AG09319 (cell line): ENCODE measurements at places on chromosomes 5 and 9.

- no peak for DNase-seq
Measured at GRCh38 chr5:170365011-170365410, 24.2 kb downstream of the KCNMB1 start.

DNA sequence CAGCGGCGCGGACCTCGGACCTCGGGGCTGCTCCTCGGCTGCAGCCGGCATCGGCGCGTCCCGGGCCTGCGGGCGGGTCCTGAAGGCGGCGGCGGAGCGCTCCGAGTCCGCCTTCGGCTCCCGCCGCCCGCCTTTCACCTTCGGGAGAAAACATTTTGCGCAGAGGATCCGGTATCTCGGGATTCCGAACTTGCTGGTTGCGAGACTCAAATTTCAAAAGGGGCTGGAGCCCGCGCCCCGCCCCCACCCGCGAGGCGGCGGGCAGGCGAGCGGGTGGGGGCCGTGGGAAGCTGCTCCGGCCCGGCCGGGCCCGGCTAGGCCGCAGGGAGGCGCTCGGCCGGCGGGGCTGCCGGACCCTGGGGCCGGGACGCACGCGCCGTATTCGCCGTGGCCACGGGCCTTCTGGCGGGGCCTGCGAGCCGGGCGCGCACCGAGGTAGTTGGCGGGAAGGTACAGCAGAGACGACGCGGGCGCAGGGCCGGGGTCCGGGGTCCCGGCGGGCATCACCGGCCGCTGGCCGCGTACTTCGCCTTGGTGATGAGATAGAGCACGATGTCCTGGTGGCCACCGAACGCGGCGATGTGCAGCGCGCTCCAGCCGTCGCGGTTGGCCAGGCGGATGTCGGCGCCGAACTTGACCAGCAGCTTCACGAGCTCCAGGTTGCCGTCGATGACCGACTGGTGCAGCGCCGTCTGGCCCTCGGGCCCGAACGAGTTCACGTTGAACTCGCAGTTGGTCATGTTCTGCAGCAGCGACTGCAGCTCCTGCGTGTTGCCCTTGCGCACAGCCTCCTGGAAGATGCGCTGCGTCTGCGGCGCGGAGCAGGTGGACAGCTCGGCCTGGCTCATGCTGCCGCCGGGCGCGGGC is 757 bp downstream of the NRARP start:
- DNase-seq = no peak

DNA sequence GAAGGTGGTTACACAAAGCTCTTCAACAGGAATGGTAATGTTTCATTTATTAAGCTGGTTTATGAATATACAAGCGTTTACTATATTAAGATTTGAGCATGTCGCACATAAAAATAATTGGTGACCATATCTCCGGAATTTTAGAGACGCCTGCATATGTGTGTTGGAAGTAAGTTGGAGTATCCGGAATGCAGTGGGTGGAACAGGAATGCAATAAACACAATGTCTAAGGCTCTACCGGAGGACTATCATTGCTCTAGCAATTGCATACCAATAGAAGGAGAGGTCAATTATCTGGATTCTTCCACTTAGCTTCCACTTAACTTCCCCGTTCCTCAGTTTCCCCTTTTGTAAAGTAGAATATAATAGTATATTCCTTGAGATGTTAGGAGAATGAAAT is 1.1 kb upstream of the CEP78 start:
- no peak for DNase-seq

DNA sequence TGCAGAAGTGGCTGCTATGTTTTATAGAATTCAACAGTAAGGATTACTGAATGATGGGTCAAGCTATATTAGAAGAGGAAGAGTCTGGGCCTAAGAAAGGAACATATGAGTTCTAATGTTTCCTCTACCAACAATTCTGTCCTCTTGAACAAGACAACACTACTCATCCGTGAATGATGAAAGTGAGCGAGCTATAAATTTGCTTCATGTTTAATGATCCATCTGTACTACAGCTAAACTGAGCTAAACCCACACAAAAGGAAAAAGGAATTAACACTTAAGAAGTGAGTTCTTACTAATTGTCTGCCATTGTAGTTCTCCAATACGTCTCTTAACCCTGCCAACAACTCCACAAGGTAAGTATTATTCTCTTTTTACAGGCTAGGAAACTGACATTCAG is 204.4 kb downstream of the GLIS3 start:
- no peak for DNase-seq

DNA sequence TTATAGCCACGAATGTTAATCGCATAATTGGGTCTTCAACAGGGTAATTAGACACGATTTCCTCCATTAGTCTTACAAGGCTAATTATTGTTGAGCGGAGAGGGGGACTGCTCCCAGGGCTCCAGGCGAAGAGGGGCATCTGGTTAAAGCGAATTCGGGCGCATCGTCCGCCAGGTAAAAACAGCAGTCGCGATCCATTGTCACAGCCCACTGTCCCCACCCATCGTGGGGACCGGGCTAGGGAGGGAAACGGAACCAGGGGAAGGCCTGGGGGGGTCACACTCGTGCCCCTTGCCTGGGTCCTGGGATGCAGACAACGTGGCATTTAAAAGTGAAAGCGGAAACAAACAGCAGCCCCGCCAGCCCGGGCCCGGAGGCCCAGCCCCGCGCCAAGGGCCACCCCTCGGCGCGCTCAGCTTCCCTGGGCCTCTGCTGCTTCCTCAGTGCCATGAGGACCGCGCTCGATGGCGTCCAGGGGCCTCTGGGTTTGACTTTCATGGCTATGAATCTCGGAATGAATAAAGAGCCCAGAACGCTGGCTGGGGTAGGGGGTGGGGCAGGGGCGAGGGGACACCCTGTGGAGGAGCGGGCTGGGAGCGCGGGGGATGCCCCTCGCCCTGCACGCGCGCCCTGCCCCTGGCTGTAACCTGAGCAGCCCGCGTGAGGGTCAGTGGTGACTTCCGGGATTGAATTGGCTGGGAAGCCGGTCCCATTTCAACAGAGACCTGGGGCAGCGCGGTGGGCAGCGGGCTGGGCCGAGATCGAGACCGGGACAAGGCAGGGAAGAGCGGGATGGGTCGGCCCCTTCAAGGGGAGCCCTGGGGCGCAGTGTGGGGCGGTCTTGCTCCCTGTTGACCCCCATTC is 99.9 kb downstream of the GTF3C4 start:
- no peak for DNase-seq

- no peak for DNase-seq
Measured at GRCh38 chr5:100646011-100646410, 110.8 kb downstream of the FAM174A start.

GRCh38 chr5:26023361-26023760 is 1015.0 kb downstream of the CDH9 start:
- no peak for DNase-seq

- no peak for DNase-seq
Measured at GRCh38 chr5:7667216-7667767, 183.6 kb downstream of the CFAP90 start.

DNA sequence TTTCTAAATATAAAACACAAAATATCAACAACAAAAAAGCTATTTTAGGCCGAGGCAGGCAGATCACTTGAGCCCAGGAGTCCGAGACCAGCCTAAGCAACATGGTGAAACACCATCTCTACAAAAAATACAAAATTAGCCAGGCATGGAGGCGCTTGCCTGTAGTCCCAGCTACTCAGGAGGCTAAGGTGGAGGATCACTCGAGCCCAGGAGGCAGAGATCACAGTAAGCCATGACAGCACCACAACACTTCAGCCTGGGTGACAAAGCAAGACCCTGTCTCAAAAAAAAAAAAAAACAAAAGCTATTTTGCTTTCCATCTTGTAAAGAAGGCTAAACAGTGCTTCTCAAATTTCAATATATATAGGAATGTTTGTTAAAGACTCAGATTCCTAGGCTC is 11.3 kb downstream of the C5orf15 start:
- DNase-seq = no peak

DNA sequence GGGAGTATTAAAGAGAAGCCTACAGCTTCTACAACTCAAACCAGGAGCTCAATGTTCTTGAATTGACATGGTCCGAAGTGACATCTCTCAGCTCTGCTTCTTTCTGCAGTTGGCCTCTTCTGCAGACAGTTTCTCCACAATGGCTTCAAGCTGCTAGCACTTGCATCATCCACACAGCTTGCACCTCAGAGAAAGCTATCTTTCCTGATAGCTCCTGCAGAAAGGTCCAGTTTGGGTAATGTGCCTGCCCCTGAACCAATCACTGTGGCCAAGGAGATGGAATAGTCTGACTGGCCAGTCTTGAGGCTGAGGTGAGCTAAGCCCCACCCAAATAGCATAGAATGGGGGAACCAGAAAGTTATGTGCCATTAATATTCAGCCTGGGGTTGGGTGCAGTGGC is 95.8 kb upstream of the ABCA1 start:
- DNase-seq = no peak

DNA sequence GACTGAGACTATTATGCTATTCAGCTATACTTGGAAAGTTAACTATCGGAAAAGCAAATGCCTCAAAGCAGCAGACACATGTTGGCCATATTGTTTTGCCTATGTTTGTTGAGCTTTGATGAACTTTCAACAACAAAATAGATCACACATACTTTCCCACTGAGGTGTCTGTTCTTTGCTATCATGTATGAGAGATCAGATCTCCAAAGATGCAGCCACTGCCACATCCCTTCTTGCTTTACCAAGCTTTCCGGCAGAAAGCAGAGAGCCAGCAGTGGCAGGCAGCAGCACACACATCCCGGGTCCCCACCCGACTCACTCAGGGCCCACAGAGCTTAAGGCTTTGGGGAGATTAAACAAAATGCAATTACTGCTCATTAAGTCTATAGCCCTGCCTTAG is 18.8 kb downstream of the ZBTB5 start:
- DNase-seq = no peak

GRCh38 chr9:30925635-30926034 is 1458.8 kb upstream of the ACO1 start:
- DNase-seq = no peak

GRCh38 chr5:126920291-126920690 is 110.1 kb downstream of the MARCHF3 start:
- peak; percentile 23 for DNase-seq

GRCh38 chr5:55533521-55534435 is 986 bp downstream of the PLPP1 start:
- no peak for DNase-seq

DNA sequence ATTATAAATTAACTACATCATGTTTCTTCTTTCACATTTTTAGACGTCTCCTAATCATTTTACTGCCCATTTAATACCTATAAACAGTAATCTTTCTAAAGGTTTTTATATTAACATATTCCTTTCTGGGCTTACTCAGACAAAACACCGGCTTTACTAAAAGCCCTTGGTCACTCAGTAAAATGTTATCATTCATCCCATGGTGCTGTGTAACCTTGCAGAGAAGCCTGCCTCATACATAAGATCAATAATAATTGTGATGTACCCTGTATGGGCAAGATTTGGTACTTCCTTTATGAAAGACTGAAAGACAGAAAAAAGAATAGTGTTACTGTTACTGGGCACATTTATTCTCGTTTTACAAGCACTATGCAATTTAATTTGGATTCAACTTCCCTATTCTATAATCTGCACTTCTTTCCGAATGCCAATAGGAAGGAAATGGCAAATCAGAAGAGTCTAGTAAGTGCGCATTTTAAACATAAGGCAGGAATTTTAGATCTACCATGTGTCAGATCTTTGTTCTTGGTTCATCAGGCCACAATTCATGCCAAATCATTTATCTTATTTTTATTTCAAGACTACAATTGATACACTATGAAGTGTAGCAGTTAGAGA is 522.2 kb downstream of the CSNK1G3 start:
- no peak for DNase-seq

GRCh38 chr5:168415971-168416370 is 70.3 kb upstream of the RARS1 start:
- no peak for DNase-seq
